ENCODE measurements at places on chromosomes 11 and 22.

GRCh38 chr11:67195971-67196456 lies 70.3 kb upstream of the GRK2 start:
- DNase-seq: no peak

- no peak for DNase-seq
Measured at GRCh38 chr22:44855855-44856254, 103.5 kb downstream of the ARHGAP8 start.

- no peak for DNase-seq
Measured at GRCh38 chr22:25492162-25492561, 72.3 kb upstream of the GRK3 start.

- DNase-seq: no peak
Measured at GRCh38 chr11:120611581-120611980, 100.0 kb downstream of the GRIK4 start.

Measured in left colon (tissue), 2 donors.